ENCODE measurements at places on chromosomes 2 and 18.
A peak's percentile ranks its signal among the peaks of the same experiment; 100 is the strongest.

GRCh38 chr2:218295029-218295428 is 2.7 kb upstream of the TMBIM1 start:
- no peak for DNase-seq

GRCh38 chr2:37421686-37422085 is 77.3 kb downstream of the QPCT start:
- no peak for DNase-seq

DNA sequence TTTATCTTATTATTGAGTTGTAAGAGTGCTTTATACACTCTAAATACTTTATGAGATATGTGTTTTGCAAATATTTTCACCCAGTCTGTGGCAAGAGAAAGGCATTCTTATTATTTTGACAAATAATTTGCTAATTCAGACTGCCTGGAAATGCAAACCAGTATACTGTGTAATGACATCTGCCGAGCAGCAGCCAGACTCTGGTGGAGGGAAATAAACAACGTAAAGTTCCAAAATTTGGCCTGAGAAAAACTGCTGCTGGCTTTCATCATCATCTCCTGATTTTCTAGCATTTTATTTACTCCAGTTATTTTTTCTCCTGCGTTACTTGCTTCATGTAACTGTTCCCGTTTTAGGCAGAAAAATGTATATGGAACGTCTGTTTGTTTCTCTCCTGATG is 161.6 kb downstream of the RNF152 start:
- no peak for DNase-seq

- no peak for DNase-seq
Measured at GRCh38 chr2:168515502-168515901, 59.4 kb downstream of the CERS6 start.

DNA sequence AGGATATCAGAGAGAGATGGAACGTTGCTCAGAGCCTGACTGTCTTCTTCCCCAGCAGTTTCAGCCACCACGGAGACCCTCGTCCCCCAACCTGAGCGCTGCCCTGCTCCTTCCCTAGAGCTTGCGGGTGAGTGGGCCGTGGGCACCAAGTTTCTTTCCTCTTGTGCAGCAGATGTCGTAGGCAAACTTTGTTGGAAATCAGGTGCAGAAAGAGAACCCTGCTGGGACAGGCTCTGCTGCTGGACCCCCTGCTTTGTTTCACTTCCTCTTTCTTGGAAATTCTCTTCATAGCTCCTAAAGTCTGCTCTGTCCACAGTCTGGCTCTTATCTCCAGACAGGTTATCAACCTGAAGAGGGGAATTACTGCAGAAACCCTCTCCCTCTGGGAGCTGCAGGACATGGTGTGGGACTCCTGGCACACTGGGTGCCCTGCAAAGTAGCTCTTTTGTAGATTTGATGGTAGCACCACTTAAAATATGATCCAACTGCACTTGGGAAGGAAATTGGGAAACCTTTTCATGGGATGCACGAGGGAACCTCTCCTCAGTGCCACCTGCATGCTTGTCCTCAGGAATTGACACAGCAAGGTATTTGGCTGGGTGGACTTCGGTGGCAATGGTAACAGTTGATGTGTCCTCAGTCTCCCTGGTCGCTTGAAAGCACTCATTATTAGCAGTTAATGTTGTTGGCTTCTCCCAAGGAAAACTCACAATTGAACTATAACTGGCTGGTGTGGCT is 92.2 kb downstream of the ALPK2 start:
- peak; percentile 64 for DNase-seq

- no peak for DNase-seq
Measured at GRCh38 chr2:120672526-120673204, 63.0 kb upstream of the GLI2 start.

GRCh38 chr18:36333414-36333813 is 35.9 kb downstream of the FHOD3 start:
- no peak for DNase-seq

GRCh38 chr2:142840436-142840835 is 37.0 kb upstream of the KYNU start:
- DNase-seq = no peak

DNA sequence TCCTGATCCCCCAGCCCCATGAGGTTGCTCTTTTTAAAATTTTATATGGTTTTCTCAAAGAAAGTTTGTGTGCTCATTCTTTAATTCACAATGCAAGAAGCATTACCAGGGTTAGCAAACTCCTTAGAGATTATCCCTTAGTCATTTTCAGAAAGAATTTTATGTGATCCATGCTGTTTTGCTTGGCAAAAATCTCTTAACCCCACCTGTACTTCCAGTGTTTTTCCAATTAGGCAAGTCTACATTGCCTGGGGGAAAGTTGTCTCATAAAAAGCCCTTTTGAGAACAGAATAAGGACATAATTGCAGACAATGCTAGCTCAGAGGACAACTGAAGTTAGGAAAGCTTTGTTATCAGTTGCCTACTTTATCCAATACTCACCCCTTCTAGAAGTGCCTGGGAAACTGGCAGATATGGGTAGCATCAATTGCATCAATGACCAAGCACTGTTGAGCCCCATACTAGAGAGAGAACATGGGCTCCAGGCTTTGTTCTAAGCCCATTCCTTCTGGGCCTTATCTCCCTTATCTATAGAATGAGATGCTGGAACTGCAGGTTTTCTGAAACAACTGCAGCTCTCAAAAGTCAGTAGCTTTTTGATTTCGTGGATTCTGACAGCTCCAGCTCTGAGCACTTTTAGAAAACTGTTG is 265.9 kb upstream of the SPHKAP start:
- DNase-seq = no peak

GRCh38 chr2:241133436-241133820 is 15.8 kb downstream of the PASK start:
- no peak for DNase-seq

GRCh38 chr2:129757915-129758783 is 221.3 kb upstream of the RAB6C start:
- DNase-seq = no peak

DNA sequence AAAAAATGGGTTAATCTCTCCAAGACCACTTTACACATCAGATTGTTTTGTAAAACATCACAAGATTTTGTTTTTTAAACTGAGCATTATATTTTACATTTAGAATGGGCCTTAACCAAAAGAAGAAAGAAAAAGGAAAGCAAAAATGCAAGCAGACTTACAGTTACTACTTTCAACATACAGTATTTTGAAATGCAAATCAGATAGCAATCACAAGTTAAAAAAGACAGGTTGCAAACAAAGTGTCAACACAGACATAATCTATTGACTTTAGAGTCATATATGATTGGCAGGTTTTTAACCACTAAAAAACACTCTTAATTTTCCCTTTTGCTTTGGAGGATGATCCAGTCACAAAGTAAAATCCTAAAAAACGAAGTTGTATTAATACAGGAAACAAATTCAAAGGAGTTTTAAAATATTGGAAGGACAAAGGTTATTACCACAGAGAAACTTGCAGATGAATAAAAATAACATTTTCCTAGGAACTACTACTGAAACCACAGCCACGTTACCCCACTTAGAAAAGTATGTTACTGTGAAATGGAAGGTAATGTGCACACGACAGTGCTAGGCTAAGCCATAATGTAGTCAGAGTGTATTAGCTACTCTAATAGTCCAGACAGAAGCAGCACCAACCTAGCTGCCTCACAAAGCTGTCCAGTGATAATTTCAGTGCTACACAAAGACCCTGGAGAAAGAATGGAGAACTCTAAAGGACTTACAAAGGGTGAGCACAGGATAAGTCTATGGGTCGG is 22.9 kb downstream of the DARS1 start:
- DNase-seq = no peak

- no peak for DNase-seq
Measured at GRCh38 chr2:79580175-79580574, 67.3 kb downstream of the CTNNA2 start.

DNA sequence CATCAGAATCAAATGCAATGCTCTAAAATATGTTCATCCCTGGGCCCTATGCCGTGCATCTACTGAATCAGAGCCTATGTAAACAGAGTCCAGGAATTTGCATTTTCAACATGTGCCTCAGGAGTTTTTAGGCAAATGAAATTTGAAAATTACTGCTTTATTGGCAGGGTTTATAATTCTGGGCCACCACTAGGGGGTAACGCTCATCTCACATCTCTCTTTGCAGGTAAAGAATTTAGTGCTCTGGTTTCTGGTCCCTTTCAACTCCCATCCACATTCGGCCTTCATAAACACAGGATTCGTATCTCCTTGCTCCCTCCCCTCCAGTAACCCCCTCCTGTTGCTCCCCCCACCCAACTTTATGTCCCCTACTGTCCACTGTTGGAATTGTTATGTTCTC is 49.3 kb downstream of the LYPD6B start:
- DNase-seq = peak; percentile 26

DNA sequence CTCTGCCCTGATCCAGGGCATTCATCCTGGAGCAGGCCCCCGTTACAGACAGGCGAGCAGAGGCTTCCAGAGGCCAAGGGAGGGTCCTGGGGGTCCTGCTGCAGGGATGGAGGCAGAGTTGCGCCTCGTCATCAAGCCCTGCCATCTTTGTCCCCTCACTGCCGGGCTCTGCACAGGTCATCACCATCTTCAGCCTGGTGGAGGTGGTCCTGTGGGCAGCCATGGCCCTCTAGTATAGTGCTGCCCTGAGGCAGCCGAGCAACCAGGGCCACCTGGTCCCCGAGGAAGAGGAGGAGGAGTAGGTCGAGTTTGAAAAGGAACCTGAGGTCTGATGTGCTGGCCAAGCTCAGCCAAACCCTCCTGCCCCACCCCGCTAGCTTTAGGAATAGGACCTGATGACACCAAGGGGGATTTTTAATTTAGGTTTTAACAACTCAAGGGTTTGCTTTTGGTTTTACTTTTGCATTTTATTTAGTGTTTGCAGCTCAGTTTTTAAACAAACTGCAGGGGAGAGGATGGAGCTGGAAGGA is 8.8 kb upstream of the ALPI start:
- no peak for DNase-seq

- no peak for DNase-seq
Measured at GRCh38 chr2:173590276-173590861, 235.7 kb downstream of the CDCA7 start.

DNA sequence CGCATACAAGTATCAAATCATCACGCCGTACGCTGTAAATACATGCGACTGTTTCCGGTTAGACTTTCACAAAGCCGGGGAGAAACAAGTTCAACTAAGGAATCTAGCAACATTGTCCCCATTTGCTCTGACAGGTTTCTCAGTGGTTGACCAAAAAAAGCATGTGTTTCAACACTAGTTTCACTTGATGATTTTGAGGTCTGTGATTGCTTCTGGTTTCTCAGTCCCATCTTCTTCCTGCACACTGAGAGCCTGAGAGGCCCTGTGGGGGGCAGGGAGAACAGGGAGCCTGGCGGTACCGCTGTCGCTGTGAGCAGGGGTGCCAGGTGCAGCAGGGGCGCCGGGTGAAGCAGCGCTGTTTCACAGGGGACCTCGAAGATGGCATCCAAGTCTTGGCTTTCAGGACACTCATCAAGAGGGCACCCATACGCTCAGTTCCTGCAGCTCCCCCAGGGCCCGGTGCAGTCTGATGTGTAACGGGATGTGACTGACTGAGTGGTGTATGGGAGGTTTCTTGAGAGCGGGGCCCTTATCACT is 270.9 kb downstream of the TWIST2 start:
- DNase-seq = no peak

DNA sequence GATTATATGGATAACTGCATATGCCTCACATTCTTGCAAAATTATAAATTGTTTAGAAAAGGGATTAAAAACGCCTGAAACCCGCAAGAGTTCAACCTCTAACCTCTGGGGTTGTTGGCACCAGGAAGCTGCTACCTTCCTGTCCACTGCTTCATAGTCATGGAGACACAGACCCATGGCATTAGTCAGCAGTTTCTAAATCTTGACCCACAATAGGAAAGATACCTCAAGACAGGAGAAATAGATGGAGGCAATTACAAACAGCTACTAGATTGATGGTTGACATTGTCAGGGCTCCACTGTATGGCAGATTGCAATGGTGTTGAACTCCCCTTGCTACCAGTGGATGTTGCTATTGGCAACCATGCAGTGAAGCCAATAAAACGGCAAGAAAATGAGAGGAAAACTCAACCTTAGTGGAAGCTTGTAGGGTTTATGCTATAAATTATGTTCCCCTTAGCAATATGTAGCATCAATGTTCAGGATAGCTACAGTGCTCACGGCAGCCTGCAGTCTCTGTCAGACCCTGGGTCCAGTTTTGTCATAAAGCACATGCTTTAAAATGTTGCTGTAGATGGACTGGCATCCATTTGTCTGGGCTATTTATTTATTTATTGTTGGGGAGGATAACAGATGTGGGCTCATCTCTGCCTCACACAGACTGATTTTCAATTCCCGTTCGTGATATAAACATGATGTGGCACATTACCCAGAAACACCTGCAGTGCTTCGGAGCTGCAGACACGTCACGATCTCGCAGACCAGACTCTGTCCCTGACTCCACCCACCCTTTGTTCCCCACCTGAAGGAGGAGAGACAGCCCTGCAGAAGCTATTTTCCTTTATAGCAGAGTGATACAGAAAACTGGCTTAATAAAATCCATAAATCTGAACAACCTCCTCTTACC is 233.4 kb downstream of the AGPS start:
- DNase-seq = peak; percentile 70

- DNase-seq = no peak
Measured at GRCh38 chr2:11203480-11203879, 48.2 kb downstream of the SLC66A3 start.

GRCh38 chr2:14720739-14721138 is 88.2 kb downstream of the LRATD1 start:
- no peak for DNase-seq

DNA sequence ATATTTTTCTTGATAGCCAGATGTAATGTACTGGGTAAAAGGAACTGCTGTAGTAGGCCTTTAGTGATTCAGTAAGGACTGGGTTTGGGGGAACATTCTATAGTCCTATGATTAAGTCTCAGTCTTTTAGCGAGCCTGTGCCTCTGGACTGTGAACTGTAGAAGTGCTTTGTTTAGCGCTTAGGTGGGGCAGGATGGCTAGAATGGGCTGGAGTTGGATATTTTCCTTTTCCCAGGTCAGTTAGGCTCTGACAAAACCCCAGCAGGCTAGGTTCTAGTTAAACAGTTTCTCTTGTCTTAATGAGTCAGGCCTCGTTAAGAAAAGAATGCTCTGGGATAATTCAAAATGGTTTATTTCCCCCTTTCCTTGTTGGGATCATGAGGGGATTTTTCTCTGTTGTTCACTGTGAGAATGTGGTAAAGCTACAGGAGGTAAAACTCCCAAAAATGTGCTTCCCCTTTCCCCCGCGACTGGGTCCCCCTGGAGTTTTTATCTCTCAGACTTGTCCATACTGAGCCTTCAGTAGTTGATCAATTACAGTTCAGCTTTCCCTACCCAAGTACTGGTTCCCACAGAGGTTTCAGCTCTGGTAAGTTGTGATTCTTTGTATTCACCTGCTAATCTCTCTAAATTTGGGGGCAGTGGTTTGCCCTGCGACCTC is 31.5 kb downstream of the EHBP1 start:
- no peak for DNase-seq

GRCh38 chr18:50507120-50507590 is 52.7 kb upstream of the MAPK4 start:
- DNase-seq = peak; percentile 3

All from OCI-LY7 (cell line).